AG08395 (cell line): ENCODE measurements at places on chromosomes 1 and 21.

DNA sequence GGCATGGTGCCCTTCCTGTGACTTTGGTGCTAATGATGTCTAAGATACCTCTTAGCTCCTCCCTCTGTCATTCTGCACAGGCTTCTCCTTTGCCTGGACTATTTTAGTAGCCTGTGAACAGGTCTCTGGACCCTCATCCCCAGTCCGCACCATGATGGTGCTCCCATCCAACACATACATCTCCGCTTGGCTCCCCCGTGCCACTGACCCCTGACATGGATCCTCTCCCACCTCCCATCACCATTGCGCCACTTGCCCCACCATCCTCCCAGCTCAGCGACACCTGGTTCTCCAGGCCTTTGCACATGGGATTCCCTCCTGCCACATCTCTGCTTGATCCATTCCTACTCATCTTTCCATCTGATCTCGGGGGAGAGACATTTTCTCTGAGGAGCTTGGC, 33.9 kb downstream of the RUNX3 start:
- no peak for DNase-seq

DNA sequence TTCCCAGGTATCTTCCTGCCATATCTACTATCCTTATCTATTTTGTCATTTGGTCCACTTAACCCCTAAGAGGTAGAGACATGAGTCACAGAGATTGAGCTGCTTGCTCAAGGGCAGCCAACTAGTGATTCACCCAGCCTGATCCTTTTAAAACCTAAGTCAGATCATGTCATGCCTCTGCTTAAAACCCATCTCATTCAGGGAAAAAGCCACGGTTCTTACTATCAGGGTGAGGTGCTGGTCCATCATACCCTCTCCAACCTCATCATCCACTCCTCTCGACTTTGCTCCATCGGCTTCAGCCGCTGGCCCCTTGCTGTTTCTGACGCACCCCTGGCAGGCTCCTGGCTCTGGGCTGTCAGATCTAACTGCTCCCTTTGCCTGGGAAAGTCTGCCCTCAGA, 14.4 kb upstream of the PPP1R15B start:
- DNase-seq = peak; percentile 74

DNA sequence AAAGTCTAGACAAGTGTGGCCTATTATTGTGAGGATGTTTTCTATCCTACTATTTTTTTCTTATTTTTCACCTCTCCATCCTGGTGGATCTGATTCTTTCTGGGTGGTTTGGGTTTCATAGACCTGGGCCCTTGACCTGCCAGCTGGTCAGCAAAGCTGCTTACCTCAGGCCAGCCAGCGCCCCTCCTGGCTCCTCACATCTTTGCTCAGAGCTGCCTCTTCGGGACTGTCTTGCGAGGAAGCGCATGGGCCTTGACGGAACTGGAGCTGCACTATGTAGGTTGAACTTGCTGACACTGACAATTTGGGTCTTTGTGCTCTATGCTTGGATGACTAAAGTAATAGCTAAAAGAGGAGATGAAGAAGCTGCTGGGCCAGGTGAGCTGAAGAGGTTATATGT, 138.5 kb upstream of the SYT6 start:
- DNase-seq = no peak

DNA sequence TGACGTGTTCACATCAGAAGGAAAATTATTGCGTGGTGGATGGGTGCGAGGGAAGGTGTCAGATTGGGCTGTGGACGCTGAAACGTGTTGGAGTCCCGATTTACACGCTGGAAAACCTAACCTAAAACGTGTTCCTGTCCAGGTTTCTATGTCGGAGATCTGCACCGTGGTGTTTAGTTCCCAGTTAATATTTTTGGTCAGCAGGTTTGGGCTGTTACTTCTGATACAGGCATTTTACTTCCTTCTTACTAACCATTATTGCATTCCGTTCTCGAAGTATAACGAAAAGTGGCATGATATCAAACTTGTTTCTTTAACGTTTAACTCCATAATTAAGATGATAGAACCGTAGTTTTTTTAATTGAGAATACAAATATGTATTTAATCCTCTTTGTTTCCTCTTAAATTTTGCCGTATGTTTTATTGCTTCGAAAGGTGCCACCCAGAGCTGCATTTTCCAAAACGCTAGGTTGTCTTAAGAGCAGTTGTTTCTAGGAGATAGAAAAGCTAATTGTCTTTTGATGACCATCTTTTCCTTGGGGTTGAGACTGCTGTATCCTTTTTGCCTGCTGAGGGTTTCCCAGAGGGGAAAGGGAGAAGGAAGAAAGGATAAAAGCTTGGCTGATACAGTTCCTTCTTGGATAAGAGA, 1.3 kb downstream of the ADARB1 start:
- no peak for DNase-seq

DNA sequence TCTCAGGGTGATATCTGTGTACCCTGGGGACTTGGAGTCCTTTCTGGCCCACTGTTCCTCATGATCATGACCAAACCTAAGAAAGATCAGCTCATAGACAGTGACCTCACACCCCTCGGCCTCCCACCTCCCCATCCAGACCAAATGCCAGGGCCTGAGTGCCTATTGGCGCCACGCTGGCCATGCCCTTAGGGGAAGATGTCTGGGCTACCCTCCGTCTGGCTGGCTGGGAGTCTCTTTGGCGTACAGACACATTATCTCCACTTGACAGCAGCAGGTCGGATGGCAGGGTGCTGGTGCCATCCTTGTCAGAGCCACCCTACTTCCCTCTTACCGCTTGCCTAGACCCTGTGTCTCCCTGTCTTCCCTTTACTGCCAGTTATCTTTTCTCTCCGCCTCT, 8.4 kb downstream of the RORC start:
- no peak for DNase-seq

DNA sequence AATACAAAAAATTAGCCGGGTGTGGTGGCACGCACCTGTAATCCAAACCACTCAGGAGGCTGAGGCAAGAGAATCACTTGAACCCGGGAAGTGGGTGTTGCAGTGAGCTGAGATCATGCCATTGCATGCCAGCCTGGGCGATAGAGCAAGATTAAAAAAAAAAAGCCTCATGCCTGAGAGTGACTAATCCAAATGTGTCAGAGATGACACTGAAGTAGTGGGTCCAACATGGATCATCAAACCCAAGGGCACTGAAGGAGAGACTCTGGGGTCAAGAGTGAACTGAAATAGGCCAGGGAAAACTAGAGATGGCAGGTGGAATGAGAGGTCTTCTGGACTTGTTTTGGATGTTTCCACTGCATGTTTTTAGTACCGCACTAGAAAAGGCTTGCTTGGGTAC, 10.2 kb upstream of the CACHD1 start:
- no peak for DNase-seq

DNA sequence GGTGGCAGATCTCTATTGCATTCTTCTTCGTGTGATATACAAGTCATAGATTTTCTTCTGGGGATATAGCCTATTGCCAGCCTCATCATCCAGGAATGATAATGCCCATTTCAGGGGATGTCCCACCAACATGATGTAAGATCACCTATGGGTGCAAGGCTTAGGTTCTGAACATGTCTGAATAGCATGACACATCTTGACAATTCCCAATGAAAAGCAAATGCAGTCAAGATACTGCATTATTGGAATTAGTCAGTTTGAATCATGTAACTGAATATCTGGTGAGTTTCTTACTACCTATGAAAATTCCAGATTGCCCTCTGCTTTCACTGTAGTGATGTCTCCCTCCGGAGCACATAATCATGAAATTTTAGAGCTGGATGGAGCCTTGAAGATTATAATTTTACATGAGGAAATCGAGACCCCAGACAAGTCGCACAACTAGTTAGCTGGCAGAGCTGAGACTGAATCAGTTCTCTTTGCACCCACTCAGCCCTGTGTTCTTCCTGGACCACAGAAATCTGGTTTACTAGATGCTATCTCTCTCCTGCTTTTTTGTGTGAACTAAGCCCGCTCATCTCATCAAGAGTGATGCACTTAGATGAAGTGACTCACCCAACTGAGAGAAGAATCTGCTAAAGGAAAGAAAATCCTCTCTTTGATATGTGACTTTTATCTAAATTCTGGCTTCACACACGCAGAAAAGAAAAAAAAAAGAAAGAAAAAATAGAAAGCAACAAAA, 65.0 kb downstream of the WDR64 start:
- no peak for DNase-seq

GRCh38 chr1:231387770-231388669, 34.1 kb downstream of the EGLN1 start:
- peak; percentile 48 for DNase-seq

DNA sequence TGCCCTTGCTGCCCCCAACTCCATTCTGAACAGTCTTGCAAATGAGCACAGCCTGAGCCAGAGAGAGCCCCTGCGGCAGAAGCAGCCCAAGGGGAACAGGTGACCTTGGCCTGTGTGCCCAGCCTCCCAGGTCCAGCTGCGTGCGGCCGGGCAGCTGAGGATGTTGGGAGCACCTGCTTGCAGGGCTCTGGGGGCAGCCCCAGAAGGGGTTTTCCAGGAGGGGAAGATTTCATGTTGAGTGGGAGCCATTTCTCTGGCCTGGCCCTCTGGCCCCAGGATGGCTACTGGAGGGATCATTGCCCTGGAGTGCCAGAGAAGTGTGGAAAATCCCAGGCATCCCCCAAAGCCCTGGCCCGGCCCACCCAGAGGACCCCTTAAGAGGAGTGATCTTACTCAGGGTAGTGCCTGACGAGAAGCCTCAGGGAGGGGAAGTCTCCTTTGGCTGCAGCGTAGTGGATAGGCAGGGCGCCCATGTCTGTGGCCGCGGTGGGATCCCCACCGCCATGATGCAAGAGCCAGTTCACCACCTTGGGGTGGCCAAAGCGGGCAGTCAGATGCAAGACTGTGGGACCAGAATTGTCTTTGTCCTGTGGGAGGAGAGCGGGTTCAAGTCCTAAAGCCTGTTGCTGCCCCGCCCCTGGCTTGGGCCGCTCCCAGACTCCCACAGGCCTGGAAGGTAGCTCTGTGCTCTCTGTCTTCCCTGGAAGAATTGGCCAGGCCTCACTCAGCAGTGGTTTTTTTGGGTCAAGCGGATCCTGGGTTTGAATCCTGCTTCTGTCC, 20.6 kb upstream of the RNU1-4 start:
- DNase-seq = no peak

DNA sequence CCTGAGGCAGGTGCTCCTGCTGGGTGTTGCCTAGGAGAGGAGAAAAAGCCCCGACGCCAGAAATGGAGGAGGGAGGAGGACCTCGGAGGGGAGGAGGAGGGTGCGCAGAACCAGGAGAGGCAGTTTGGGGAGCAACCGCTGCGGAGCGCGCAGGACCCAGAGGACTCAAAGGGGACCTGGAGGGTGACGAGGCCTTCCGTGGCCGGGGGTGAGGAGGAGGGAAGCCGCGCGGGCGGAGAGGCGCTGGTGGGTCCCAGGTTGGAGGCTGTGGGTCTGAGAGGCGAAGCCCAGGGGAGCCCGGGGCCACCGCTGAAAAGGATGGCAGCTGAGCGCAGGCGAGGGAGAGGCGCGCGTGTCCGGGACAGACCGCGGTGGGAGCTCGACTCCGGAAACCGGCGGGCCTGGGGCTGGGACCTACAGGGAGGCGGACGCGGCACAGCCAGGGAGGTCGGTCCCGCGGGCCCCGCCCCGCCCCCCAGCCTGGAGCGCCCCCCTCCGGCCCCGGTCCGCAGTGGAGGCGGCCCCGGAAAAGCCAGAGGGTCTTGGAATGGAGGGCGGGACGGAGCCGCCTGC, 15.1 kb downstream of the RNF223 start:
- no peak for DNase-seq

DNA sequence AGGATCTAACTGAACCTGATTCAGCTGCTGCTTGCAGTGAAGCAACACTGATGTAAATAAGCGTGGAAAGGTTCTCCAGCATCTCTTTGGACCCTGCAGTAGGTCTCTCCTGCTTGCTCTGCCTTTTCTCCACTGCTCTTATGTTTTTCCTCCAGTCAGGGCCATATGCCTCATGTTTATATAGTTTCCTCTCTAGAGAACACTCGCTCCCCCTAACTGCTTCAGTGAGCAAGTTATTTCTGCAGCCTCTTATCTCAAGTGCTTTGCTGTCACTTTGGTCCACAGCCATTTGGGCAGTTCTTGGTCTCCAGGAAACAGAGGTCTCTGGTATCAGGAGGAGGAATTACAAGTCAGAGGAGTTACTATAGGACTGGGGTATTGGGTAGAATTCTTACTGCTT, 5.3 kb downstream of the PRUNE1 start:
- DNase-seq = no peak

DNA sequence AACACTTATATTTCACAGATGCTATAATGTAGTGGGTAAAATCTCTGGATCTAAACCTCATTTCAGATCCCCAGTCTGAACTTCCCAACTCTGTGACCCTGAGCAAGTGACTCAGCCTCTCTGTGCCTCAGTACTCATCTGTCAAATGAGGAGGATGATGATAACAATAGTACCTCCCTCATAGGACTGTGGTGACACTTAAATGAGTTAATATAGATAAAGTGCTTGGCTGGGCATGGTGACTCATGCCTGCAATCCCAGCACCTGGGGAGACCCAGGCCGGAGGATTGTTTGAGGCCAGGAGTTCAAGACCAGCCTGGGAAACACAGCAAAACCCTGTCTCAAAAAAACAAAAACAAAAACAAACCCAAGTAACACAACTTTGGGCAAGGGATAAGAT, 4.7 kb upstream of the ECE1 start:
- no peak for DNase-seq

GRCh38 chr1:26723013-26723991, 27.5 kb downstream of the ARID1A start:
- peak; percentile 97 for DNase-seq

GRCh38 chr21:25995278-25995677, 175.3 kb downstream of the APP start:
- no peak for DNase-seq

- no peak for DNase-seq
Measured at GRCh38 chr1:145806844-145807243, 17.1 kb downstream of the RNF115 start.

- no peak for DNase-seq
Measured at GRCh38 chr1:11422686-11423085, 56.3 kb upstream of the DISP3 start.

GRCh38 chr1:95625224-95625623, 391.2 kb downstream of the RWDD3 start:
- DNase-seq = no peak

DNA sequence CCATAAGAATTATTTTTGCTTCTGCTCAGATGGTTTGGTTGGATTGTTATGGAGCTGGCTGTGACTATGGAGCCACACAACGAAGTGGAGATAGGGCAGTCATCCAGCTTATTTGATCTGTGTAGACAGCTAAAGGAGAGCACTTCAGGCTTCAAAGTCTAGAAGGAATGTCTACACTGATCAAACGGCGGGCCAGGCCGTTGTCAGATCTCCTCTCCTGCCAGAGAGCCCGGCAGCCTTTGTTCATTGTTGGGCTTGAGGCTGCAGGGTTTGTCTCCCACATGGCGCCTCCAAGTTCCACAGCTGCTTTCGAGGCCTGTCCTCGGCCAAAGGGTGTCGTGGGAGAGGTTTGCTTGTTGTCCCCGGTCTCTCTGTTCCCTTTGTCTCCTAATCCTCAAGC, 2.8 kb upstream of the STMN1 start:
- no peak for DNase-seq

GRCh38 chr1:230768903-230769570, 21.8 kb downstream of the CAPN9 start:
- DNase-seq = peak; percentile 32

DNA sequence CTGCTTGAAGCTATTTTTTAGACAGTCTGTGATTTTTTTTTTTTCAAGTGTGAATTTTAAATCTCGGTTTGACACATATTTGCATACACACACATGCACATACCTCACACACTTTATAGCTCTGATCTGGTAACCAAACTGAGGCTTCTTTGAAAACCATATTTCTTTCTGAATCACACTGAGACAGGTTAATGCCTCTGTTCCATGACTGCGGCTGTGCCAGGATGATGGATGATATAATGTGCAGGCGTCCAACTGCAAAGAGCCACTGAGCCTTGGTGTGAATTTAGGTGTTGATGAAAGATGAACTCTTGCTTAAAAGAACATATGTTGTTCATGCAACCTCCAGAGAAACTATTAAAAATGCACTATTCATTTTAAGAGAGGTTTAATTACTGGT, 504.0 kb upstream of the OLFM3 start:
- no peak for DNase-seq
